ENCODE measurements at places on chromosomes 4 and X.

GRCh38 chrX:39018541-39018940, 217.3 kb downstream of the MID1IP1 start:
- no peak for DNase-seq

DNA sequence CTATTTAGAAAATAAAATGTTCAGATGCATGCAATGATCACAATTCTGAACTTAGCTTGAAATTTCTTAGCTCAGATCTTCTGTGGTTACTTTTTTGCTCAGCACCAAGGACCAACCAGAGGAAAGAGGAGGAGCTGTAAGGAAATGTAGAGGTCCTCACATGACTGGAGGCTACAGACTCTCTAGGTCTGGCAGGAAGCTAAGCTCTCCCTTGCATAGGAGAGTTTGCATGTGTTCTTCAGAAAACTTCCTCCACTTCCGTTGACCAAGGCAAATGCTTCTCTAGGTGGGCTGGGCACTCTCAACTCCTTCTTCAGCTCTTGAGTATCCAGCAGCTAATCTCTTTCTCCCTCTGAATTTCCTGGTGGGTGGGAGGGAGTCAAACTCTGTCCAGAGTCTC, 119.6 kb downstream of the BTC start:
- no peak for DNase-seq

DNA sequence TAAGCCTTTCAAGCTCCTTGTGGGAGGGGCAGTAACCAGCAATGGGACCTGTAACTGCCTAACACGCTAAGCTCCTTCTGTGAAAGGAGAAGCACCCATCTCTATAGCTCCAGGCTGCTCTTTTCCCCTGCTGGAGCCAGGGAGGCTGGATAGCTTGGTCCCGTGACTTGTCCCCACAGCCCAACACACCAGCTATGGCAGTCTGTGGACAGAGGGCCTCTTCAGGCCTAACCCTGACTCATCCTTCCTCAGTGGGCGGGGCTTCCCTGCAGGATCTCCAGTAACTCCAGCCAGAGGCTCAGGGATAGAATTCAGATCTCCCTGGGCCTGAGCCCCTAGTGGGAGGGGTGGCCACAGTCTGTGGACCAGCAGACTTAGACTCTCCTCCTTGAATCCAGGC, 1290.1 kb downstream of the PCDH7 start:
- DNase-seq = no peak

DNA sequence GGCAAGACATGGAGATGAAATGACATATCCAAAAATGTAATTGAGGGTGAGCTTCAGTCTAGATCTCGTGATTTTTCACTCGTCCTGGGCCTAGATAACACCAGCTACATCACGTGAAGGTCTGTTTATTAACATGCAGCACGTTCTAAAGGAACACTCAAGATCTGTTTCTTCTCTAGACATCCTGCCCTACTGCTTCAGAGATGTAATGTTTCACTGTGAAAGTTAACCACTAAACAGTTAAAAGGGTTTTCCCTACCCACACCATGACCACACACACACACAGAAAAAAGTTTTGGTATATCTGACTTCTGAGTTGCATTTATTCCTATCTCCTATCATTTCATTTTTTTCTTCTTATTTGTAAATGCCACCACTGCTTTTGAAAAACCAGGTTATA, 52.3 kb upstream of the SMIM31 start:
- DNase-seq = no peak

DNA sequence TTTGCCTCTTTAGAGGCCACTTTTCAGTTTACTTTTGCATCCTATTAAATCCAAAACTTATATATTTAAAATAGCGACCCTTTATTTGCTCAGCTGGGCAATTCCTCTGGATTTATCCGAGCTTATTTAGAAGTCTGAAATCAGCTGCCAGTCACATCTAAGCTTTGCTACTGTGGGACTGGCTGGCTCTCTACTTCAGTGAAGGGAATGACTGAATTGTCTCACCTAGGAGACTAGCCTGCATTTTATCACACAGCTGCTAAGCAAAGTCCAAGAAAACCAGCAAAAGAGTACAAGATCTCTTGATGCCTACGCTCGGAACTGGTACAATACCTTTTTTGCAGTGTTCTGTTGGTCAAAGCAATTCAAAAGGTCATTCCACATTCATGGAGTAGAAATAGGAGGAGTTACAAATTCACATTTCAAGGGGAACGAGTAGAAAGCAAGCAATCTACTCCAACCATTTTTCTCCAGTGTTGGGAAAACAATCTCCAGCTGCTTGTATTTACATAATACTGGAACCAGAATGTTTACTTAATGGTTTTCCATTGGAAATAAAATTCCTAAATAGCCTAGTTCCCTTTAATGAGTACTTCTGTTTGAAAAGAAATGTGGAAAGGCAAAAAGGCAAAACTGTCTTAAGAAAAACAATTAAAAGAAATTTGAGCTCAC, 160.2 kb downstream of the MAGEB5 start:
- DNase-seq = no peak

DNA sequence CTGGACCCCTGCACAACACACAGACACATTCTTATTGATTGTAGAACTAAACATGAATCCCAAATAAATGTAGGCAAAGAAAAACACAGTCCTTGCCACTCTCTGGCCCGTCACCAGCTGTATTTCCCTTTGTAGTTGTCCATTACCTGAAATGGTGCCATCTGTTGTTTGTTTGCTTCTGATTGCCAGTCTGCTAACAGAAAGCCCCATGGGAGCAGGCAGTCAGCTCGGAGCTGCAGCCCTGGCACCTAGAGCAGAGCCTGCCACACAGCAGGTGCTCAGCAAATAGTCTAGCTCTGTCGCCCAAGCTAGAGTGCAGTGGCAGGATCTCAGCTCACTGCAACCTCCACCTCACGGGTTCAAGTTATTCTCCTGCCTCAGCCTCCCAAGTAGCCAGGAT, 28.9 kb downstream of the CPLX1 start:
- DNase-seq = no peak

GRCh38 chr4:125268068-125268755, 46.5 kb upstream of the FAT4 start:
- DNase-seq = no peak

- no peak for DNase-seq
These were observed 10.9 kb upstream of the FAT4 start for GRCh38 chr4:125303821-125304220.

DNA sequence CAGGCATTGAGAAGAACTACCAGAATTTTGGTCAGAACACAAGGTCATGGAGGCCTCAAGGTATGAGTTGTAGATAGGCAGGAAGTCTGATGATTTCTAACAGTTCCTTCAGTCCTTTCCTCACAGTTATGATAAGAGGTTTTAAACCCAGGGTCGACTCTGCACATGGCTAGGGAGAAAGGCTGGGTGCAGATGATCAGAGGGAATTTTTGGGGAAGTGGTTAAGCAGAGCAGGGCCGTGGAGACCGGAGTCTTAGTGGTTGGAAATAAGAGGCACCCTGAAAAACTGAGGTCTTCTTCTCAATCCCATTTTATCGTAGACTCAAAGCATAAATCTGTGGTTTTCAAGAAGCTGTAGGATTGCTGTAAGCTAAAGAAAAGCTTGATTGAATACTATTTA, 118.5 kb upstream of the ANK2 start:
- DNase-seq = no peak

Data from suppressor macrophage treated with lipopolysaccharide for 4 hours (primary cell).